ENCODE measurements at places on chromosomes 2 and 18.

DNA sequence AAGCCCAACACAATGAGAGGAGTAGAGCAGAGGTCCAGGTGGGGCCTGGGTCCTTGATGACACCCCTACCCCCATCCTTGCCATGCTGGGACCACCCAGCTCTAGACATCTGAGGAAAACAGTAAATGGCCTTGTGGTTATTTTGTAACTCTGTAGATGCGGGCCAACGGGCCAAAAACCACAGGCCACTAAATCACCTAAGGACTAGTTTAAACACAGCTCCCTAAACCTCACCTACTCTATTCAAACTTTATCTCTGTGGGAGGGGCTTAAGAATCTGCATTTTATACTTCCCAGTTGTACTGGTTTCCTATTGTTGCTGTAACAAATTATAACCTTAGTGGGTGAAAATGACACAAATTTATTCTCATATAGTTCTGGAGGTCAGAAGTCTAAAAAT is 19.0 kb upstream of the SERTAD2 start:
- DNase-seq, result no peak

- no peak for DNase-seq
Observed at GRCh38 chr2:219399716-219400478, 12.2 kb upstream of the DNPEP start.

- DNase-seq, result no peak
Observed at GRCh38 chr2:122804494-122804893, 1049.0 kb downstream of the TSN start.

DNA sequence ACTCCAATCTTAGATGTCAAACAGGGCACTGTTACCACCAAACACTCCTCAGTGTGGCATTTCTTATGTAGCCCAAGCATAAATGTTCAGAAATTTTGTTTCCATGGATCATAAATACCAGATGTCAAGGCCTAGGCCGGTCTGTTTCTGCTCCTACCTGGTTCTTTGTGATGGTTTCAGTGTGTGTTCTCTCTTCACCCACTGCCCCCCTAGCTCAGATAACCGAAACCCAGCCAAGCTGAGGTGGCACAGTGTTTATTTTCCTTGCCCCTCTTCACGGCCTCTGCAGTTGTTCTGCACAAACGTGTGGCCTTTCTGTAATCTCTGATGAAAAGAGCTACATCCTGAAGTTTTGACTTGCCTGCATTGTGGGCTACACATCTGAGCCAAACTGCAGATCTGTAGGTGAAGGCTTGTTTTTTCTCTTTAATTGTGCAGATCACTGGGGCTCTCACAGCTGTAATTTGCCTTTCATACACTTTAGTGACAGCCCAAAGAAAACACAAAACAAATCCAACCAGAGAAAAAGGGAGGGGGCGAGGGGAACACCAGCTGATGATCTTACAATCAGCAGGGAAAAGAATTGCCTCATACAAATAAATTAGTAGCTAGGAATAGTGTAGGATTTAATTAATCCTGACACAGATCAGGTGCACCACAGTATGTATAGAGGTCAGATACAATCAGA is 99.1 kb downstream of the NRP2 start:
- DNase-seq, result no peak

GRCh38 chr2:10370390-10370789 is 67.7 kb downstream of the HPCAL1 start:
- DNase-seq, result no peak

DNA sequence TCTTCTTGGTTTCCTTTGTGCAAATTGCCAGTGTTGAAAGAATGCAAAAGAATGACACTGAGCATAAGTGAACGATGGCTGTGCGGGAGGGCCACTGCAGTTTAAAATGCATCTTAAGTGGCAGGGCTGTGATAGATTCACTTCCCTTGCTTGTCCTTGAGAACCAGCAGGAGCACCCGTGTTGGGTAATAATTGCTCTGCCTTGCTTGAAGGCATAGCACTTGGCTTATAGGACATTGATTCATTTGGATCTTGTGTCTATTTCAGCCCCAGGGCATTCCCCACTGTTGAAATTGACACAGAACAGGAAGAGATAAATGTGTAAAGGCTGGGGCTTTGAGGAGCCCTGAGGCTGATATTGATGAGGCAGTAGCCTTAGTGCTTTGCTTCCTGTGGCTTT is 1003.7 kb upstream of the GYPC start:
- DNase-seq, result no peak

DNA sequence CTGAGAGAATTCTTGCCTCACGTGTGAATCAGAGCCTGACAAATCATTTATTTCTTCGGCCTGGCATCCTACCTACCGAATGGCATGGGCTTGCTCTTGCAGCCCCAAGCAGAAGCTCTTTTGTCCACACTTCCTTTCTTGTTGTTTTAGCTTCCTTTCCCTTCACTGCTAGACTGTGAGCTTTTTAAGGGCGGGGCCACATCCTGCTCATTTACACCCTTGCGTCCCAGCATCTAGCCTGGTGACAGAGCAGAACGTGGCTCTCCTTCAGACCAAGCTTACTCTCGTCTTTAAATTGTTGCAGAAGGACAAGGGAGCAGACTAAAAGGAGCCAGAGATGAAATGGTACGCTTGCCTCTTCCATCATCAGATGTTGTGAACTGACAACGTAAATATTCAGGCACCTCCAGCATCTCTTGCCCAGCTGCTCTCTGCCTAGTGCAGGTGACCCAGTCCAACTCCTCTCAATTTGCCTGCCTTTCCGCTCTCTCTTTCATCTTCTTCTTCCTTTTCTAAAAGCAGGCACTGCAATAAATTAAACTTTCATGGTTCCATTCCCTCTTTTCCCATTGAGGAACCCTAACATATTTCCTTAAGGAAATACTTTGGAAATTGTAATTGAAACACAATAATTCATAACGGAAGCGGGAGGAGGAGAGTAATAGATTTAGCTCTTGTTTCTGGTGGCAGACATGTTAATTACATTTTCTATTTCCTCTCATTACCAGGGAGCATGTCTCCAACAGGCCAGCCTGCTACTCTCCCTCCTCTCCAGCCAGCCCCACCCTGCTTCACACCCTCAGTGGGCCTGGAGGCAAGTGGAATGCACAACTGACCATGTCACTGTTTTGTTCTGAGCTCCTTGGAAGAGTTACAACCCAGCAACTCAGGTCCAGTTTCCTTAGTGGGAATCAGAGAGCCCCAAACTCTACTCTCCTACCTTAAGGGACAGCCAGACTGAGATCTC is 228.1 kb upstream of the TRIB2 start:
- peak; percentile 22 for DNase-seq

- no peak for DNase-seq
Observed at GRCh38 chr2:149729586-149729985, 142.0 kb upstream of the MMADHC start.

DNA sequence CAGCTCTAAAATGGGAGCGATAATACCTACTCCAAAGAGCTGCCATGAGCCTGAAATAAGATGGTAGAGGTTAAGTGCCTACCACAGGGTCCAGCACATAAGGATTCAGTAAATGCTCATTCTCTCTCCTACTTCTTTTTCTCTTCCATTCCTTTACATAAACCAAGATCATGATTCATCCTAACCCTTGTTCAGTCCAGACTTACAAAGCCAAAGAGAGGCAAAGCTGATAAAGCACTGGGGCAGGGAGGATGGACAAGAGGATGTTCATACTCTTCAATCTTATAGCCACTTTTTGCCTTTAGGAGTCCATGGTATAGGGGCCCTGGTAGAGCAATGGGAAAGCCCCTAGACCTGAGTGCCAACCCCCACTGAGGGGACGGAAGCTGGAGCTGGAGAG is 75.6 kb upstream of the PKDCC start:
- DNase-seq, result no peak

- DNase-seq, result no peak
Observed at GRCh38 chr2:172397148-172397834, 30.1 kb upstream of the ITGA6 start.

GRCh38 chr2:37720533-37721200 is 49.2 kb upstream of the CDC42EP3 start:
- DNase-seq, result no peak

DNA sequence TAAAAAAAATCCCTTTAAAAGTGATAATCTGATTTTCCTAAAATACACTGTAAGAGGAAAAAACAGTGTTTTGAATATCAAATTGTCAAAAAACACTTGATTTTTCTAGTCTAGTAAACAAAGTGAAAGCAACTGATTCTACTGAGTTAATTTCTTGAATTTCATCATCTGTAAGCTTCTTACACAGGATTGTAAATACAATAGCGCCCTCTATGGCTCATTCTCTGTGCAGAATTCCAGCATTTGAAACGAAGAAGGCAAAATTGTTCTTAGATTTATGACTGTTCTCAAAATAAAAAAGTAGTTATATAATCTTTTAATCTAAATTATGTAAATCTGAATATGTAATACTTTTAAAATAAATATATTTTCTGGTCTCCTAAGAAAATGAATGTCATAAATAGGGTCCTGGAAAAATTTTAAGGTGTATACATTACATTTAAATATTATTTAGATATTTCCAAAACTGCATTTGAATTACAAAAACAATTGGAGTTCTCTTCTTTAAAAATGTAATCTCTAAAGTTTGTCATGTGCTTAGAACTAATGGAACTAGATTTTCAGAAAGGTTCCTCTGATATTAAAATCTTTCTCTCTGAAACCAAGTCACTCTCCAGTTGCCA is 176.9 kb upstream of the MC4R start:
- DNase-seq, result no peak

GRCh38 chr2:237858294-237859081 is 935 bp upstream of the RAMP1 start:
- DNase-seq, result peak; percentile 6

- no peak for DNase-seq
Observed at GRCh38 chr2:110219496-110220189, 7.3 kb upstream of the MTLN start.

DNA sequence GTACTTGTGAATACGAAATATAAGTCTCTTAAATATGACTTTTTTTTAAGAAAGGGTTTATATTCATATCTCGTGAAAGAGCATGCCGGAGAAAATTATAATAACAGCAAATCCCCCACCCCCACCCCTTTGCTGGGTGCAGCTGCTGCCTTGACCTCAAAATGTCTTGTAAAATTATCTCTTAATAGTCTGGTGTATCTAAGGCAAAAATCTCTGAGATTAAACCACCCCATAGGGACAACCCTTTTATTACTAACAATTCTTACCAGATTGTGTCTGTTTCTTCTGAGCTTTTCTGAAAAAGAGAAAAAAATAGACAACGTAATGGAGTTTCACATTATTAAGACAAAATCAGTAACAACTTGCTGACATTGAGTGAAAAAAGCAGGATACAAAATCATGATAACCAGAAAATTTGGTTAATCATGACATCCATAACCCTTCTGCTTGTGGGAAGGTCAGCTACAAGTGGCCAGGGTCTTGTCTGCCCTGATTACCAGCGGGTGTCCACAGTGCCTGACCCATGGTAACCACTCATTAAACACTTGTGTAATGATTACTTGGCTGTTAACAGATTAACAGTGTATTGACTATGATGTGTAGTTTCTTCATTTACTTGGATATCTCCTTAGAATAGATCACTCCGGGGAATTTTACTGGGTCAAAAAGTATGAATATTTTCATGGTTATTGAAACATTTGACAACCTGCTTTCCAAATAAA is 1.5 kb downstream of the STRADB start:
- no peak for DNase-seq

DNA sequence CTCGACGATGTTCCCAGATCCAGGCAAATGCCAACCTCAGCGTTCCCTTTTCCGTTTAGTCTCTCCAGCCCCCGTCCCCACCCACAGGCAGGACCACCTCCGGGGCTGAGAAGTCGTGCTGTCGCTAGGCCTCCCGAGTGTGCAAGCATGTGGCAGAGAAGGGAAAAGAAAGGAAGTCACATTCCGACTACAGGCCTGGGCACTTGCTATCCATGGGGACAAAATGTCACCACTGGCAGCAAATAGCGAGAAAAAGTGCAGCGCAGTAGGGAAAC is 420 bp downstream of the PIGN start:
- DNase-seq, result no peak

GRCh38 chr2:163259489-163259888 is 420.9 kb upstream of the KCNH7 start:
- no peak for DNase-seq

- DNase-seq, result no peak
Observed at GRCh38 chr2:98882971-98883779, 52.9 kb downstream of the CRACDL start.

DNA sequence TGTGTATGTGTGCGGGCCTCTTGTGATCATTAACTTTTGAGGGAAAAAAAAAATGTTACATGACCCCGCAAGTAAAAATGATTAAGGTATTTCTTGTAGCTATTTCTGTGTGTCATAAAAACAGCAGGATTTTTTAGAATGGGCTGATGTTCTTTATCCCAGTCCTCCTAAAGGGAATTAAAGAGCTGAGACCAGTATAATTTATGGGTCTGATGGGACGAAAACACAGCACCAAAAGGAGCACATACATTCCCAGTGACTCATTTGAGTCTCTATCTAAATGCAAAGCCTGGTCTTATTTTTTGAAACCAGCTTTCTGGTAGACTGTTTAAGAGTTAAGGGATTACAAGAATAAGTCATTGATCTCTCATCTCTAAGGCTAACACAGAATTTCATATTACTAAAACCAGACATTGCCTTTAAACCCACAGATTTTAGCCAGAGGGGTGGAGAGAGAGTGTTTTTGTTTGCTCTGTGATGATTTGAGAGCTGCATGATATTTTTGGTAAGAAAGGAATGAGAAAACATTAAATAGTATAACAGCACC is 342.3 kb upstream of the EPHA4 start:
- DNase-seq, result no peak

DNA sequence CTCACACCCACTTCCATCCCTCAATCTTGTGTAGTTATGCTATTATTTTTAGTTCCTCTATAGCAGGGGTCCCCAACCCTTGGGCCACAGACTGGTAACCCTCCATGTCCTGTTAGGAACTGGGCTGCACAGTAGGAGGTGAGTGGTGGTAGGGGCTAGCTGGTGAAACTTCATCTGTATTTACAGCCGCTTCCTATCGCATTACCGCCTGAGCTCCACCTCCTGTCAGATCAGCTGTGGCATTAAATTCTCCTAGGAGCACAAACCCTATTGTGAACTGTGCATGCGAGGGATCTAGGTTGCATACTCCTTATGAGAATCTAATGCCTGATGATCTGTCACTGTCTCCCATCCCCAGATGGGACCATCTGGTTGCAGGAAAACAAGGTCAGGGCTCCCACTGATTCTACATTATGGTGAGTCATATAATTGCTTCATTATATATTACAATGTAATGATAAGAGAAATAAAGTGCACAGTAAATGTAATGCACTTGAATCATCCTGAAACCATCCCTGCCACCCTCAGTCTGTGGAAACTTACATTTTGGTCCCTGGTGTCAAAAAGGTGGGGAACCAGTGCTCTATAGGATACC is 1.6 kb upstream of the RAB11FIP5 start:
- no peak for DNase-seq

DNA sequence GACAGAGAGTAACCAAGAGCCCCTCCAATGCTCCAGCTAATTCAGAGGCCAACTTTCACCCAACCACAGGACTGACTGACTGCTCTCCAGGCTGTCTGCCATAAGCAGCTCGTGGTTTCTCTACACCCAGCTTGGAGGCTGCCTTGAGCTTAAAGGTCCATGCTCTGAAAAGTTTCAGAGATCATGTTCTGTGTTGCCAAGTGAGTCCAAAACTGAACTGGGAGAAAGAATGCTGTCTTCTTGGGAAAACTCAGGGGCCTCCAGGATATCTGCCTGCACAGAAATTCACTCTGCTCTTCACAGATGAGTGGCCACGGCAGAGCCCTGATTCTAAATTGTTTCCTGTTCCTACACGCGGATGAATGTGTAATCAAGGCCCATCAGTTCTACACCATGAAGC is 51.1 kb downstream of the LPIN2 start:
- DNase-seq, result no peak

All from stimulated activated naive CD4-positive, alpha-beta T cell treated with Interleukin-2 at 50 U/mL for 16 hours (primary cell).